ENCODE measurements at places on chromosomes 1 and 21.
A peak's percentile ranks its signal among the peaks of the same experiment; 100 is the strongest.

- DNase-seq = no peak
These were observed 524.0 kb downstream of the LRRIQ3 start for GRCh38 chr1:73673971-73674370.

- DNase-seq = peak; percentile 32
These were observed 146.9 kb downstream of the MIS18A start for GRCh38 chr21:32131960-32132359.

DNA sequence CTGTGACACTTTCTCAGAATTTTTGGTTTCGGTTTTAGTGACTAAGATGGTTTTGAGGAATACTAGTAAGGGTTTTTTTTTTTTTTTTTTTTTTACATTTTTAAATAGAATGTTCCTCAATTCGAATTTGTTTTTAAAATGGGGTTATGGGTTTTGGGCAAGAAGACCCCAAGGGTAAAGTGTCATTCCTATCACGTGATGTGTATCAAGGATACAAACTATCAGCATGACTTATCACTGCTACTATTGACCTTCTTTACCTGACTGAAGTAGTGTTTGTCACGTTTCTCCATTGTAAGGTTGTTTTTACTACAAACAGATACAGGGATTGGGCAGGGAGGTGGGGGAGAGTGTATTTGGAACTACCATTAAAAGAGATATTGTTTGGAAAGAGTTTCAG lies 781.1 kb upstream of the ADGRL4 start:
- no peak for DNase-seq

- DNase-seq = no peak
These were observed 105.3 kb downstream of the ADARB1 start for GRCh38 chr21:45179568-45180245.

- DNase-seq = peak; percentile 2
These were observed 50.5 kb upstream of the GPR52 start for GRCh38 chr1:174397261-174397660.

DNA sequence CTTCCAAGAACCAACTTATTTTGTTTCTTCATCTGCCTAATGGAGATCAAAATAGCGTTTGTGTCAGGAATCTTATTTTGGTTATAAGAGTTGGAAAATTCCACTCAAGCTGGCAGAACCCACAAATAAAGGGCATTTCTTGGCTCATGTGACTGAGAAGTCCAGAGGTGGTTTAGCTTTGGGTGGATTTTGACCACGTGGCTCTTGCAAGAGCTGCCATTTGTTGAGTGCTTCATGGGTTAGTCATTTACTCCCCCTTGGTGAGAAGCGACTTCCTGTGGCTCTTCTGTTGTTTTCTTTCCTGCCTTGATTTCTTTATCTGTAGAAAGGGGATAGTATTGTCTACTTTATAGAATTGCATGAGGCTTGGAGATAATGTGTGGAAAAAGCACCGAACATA lies 9.5 kb upstream of the RNF186 start:
- DNase-seq = no peak

GRCh38 chr1:2985694-2986548 lies 35.3 kb upstream of the ACTRT2 start:
- DNase-seq = no peak

GRCh38 chr1:33163621-33164519 lies 18.0 kb downstream of the TRIM62 start:
- no peak for DNase-seq

- DNase-seq = peak; percentile 99
These were observed 5.7 kb downstream of the ARHGEF19 start for GRCh38 chr1:16206547-16207317.

- DNase-seq = no peak
These were observed 14.9 kb downstream of the SELL start for GRCh38 chr1:169696273-169697100.

DNA sequence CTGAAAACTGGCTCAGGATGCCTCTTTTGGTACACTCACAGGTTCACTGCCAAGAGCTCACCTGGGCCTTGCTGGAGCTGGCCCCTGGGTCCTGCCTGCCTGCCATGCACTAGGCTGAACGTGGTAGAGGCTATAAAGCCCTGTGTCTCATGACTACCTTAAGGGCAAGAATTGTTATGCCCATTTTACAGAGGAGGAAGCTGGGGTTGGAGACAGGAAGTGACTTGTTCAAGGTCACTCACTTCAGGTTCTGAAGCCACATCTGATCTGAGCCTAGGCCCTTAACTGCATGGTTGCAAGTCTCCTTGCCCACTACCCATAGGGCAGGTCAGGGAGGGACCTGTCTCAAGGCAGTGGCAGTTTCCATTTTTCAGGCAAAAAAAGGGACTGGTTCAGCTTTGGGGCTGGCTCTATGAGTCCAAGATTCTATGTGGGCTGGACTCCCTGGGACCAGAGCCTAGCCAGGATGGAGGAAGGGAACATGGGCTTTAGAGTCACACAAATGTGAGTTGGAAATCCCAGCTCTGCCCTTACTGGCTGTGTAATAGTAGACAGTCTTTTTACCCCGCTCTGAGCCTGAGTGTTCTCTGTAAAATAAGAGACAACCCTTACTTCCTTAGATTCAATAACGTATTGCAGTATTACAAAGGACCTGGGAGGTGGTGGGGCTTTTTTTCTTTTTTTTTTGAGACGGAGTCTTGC lies 7.8 kb downstream of the STK40 start:
- DNase-seq = no peak

DNA sequence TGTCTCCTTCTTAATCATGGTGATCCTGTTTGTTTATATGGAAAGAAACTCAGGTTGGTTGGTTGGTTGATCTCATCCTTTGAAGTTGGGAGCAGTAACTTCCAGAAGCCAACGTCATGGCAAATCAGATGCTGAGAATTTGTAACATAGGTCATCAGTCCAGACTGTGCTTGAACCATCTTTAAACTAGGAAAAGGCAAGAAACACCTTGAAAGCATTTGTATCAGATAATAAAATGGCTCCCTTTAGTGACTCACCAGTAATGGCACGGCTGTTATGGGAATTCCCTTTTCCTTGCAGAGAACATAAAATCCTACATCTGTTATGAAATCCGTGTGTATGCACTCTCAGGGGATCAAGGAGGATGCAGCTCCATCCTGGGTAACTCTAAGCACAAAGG lies 58.1 kb downstream of the SERBP1 start:
- peak; percentile 44 for DNase-seq

- DNase-seq = no peak
These were observed 5.8 kb upstream of the MMEL1 start for GRCh38 chr1:2638466-2639115.

DNA sequence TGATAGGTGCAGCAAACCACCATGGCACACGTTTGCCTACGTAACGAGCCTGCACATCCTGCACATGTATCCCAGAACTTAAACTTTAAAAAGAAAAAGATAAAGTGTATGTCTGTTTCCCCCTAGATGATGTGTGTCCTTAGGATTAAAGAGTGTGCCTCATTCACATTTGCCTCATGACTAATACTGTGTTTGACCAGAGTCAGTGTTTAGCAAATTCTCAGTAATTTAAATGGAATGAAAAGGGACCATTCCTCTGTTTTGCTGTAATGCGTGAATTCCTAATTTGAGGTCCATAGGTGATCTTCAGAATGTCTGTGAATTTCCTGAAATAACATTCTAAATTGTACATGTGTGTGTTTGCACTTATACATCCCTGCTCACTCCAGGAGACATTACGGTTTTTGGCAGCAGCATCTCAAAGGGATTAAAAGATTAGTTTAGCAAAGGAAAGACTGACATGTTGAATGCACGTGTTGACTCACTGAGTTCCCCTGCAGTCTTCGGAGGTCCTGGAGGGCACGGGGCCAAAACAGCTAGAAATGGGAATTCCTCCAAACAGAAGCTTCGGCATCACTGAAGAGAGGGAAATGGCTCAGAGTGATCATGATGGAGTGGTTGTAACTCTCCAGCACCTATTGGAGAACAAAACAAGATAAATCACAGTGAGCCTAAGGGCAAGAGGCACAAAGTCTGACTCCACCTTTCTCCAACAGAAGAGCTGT lies 19.1 kb upstream of the SLC35F3 start:
- DNase-seq = no peak

DNA sequence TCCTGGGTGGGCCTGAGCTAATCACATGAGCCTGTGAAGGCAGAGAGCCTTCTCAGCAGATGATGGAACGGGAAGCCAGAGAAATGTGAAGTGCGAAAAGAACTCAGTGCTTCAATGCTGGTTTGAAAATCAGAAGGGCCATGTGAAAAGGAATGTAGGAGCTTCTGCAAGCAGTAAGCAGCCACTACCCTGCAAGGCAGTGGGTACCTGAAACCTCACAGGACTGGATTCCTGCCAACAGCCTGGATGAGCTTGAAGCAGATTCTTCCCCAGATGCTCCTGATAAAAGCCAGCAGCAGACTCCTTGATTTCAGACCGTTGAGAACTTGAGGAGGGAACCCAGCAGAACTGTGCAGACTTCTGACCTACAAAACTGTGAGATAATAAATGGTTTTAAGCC lies 158.6 kb downstream of the SYT2 start:
- DNase-seq = no peak

DNA sequence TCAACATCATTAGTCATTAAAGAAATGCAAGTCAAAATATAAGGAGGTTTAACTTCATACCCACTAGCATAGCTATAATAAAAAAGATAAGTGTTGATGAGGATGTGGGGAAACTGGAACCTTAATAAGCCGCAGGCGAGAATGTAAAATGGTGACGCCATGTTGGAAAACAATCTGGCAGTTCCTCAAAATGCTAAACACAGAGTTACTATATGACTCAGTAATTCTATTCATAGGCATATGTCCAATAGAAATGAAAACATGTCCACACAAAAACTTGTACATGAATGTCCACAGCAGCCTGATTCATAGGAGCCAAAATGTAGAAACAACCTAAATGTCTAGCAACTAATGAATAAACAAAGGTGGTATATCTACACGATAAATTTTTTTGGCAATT lies 23.2 kb downstream of the DDX59 start:
- no peak for DNase-seq
